ENCODE measurements at places on chromosomes 16 and 17.

GRCh38 chr17:58043221-58044181, 36.5 kb upstream of the SRSF1 start:
- no peak overlapping the region for H3K4me3 ChIP-seq
- no peaks in the 10 kb centered on the region for H3K27me3 ChIP-seq
- H3K4me1 ChIP-seq = no peaks in the 10 kb centered on the region

DNA sequence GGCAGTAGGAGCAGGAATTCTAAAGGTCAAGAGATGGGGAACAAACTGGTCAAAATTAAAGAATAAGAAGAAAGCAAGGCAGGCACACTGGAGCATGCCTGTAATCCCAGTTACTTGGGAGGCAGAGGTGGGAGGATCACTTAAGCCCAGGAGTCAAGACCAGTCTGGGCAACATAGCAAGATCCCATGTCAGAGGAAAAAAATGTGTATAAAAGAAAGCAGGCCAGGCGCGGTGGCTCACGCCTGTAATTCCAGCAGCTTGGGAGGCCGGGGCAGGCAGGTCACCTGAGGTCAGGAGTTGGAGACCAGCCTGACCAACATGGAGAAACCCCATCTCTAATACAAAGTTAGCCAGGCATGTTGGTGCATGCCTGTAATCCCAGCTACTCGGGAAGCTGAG, 43.9 kb downstream of the ZNF207 start:
- H3K27me3 ChIP-seq = no peaks in the 10 kb centered on the region
- peaks cover 4% of the 10 kb centered on the region for H3K4me1 ChIP-seq
- no peak overlapping the region for H3K4me3 ChIP-seq
- peaks cover 3% of the 10 kb centered on the region for H3K36me3 ChIP-seq
- DNase-seq = no peak

DNA sequence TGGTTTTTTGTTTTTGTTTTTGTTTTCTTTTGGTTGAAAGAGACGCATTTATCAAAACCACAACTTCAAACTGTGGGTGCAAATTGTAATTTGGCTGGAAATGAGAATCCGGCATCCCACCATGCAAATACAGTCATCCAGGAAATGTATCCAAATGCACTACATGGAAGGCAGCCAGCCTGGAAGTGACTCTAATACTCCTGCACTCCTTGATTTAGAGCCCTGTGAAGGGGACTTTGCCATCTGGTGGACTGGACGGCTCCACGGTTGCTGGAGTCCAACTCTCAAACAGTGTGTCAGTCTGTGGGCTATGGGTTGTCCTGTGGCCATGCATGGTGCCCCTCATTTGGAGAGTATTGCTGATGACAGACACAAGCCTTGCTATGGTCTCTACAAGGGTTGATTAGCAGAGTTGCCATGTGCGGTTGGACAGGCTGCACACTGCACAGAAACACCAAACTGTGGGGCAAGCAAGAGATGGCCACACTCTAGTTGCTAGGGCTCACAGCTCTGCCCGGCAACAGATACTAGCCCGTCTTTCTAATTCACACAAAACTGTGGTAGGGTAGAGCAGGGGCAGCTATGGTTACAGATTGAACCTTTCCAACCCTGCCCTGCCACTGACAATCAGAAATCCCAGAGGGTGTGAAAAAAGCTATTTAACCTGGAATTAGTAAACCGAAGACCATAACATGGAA, 62.4 kb downstream of the VAT1L start:
- peak; percentile 51 for DNase-seq
- no peak overlapping the region for H3K4me3 ChIP-seq
- no peaks in the 10 kb centered on the region for H3K27me3 ChIP-seq
- H3K4me1 ChIP-seq = no peaks in the 10 kb centered on the region

DNA sequence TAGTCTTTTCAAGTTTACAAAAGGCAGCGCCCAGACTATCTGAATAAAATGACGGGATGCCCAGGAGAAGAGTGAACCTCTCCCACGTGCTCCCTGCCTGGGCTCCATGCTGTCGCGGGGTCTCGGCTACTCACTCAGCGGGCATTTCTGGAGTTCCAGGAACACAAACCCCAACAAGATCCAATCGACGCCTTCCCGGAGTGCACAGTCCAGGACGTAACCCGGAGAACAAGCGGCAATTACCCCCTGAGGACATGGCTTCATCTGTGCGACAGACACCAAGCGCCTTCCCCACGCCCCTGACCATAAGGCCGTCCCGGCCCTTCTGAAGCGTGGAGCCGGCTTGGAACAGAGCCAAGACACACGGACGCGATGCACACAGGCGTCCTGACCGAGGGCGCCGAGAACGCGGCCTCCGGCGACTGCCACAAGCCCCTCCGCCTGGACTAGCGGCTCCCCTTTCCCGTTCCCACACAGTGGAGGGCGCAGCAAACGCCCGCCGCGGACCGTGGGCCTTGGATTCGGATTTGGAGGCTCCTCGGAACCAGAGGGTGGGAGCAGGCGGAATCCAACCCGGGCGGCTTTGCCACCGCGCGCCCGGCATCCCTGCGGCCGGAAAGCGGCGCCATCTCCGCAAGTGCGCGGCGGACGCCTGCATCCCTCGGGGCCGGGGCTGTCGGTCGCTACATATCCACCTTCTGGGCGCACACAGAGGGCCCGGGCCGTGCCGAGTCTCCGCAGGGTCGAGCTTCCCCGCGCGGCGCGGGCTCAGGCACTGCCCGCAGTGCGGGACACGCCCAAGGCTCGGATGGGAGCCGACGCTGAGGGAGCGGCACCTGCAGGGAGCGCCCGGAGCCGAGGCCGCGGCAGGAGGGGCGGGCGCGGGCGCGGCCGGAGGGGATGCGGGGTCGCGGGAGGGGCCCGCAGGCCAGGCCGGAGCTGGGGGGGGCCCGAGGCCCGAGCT, 725 bp downstream of the ABCA3 start:
- peaks cover 48% of the 10 kb centered on the region for H3K27me3 ChIP-seq
- no peaks in the 10 kb centered on the region for H3K4me1 ChIP-seq
- no peaks in the 10 kb centered on the region for H3K36me3 ChIP-seq
- DNase-seq = peak; percentile 24
- H3K27ac ChIP-seq = no peak overlapping the region

- no peak for DNase-seq
- peaks cover 13% of the 10 kb centered on the region for H3K4me1 ChIP-seq
- peaks cover 9% of the 10 kb centered on the region for H3K36me3 ChIP-seq
- H3K27me3 ChIP-seq = no peaks in the 10 kb centered on the region
Observed at GRCh38 chr16:27231692-27232060, 28.4 kb downstream of the KDM8 start.

DNA sequence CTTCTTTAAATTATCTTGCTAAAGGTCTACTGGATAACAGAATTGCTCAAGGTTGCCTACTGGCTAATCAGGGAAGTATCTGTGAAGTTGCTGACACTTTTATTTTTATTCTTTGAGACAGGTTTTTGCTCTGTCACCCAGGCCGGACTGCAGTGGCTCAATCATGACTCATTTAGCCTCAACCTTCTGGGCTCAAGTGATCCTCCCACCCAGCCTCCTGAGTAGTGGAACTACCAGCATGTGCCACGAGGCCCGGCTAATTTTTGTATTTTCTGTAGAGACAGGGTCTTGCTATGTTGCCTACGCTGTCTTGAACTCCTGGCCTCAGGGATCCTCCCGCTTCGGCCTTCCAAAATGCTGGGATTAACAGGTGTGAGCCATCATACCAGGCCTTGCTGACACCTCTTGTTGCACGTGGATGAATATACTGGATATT, 43.1 kb downstream of the GLG1 start:
- H3K4me1 ChIP-seq = peaks cover 30% of the 10 kb centered on the region
- no peak for DNase-seq
- H3K4me3 ChIP-seq = no peak overlapping the region
- H3K27ac ChIP-seq = no peak overlapping the region
- no peaks in the 10 kb centered on the region for H3K27me3 ChIP-seq
- no peaks in the 10 kb centered on the region for H3K36me3 ChIP-seq

DNA sequence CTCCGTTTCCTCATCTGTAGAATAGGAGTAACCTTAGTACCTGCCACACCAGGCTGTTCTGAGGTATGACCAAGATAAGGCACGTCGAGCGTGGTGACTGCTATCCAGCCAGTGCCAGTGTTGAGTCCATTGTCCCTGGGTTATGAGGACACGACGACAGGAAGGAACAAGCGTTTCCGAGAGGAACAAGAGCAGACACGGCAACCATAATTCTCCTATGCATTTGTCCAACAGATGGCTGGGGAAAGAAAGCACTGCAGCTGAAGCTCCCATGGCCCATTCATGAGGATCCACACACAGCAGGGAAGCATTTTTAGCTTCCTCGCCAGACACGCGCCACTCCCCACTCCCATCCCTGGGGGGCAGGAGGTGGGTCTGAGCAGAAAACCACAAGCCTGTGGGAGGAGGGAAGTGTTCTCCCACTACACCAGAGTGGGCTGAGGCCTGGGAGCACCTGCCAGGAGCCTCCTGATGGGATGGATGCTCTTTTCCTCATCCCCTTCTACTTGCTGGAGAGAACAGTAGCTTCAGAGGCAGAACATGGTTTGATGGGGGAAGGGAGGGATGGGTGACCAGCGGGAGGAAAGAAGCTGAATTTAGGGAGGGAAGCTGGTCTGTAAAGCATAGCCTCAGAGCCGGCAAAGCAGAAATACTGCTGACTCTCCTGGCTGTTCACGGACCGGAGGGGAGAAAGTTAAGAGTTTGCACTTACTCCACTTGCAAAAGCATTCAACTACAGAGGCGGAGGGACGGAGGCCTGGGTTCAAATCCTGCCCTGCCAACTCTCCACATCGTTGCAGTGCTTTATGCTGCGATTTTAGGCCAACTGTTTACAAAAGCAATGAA, 2.7 kb downstream of the COTL1 start:
- no peaks in the 10 kb centered on the region for H3K27me3 ChIP-seq
- DNase-seq = no peak
- H3K4me3 ChIP-seq = no peak overlapping the region

GRCh38 chr16:53922807-53923571, 219.0 kb downstream of the FTO start:
- no peaks in the 10 kb centered on the region for H3K36me3 ChIP-seq
- peaks cover 7% of the 10 kb centered on the region for H3K27me3 ChIP-seq
- H3K27ac ChIP-seq = no peak overlapping the region
- no peak overlapping the region for H3K4me3 ChIP-seq
- H3K4me1 ChIP-seq = peaks cover 13% of the 10 kb centered on the region

- H3K27me3 ChIP-seq = no peaks in the 10 kb centered on the region
- peaks cover 6% of the 10 kb centered on the region for H3K4me1 ChIP-seq
- H3K27ac ChIP-seq = no peak overlapping the region
Observed at GRCh38 chr17:57869617-57870282, 19.9 kb upstream of the MRPS23 start.

- H3K4me3 ChIP-seq = no peak overlapping the region
- H3K27ac ChIP-seq = no peak overlapping the region
- H3K4me1 ChIP-seq = peaks cover 6% of the 10 kb centered on the region
- no peaks in the 10 kb centered on the region for H3K27me3 ChIP-seq
- no peaks in the 10 kb centered on the region for H3K36me3 ChIP-seq
Observed at GRCh38 chr17:12744298-12744697, 45.0 kb upstream of the ARHGAP44 start.

DNA sequence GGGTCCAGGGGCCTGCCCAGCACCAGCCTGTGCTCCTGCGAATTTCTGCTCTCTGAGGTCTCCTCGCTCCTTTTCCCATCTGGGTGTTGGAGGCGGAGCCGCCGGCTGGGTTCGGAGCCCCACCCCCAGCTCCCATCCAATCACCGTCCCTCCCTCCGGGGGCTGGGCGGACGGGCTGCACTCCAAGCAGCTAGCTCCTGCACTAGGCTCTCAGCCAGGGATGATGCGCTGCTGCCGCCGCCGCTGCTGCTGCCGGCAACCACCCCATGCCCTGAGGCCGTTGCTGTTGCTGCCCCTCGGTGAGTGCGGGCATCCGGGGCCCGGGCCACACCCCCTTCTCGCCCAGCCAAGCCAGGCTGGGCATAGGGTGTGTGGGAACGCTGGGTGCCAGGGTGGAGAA, at the start of gene NRN1L:
Gene NRN1L (plus strand): TSS at position 202 of the 400 bp plus-strand sequence. CDS start 19 bp downstream, at position 221.
- peaks cover 11% of the 10 kb centered on the region for H3K4me1 ChIP-seq
- peak; percentile 94 for DNase-seq
- H3K27ac ChIP-seq = peak within 1 kb of the TSS; percentile 36

DNA sequence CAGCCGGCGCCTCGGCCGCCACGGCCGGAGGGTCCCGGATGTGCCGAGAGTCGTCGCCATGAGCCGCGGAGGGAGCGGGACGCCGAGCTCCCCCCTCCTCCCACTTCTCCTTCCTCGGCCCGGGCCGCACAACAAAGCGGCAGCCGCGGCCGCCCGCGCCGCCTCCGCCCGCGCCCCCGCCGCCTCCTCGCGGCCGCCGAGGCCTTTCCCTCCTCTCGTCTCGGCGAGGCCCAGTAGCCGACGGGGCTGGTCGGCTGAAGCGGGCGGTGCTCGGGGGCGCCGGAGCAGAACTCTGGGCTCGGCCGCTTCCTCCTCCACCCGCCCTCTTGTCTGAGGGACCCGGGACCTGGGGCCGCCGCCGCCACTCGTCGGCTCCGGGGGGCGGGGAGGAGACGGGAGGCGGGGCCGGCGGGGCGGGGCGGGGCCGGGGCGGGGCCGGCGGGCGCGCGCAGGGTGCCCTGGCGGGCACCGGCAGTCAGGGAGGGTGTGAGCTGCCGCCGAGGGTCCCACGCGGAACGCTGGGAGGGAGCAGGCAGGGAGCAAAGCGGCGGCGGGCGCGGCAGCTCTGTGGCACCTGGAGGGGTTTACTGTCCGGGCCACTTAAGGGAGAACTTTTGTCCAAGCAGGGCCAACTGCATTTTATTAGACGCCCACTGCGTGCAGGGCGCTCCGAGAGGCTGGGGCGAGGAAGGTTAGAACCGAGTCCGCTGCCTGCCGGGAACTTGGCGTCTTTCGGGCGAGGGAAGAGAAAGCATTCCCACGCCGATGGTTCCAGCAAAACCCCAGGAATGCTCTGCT, at the start of gene SMURF2:
Gene SMURF2 (minus strand): TSS at position 332 of the 798 bp plus-strand sequence. CDS start 427 bp downstream, outside the sequence.
- H3K4me3 ChIP-seq = peak within 1 kb of the TSS; percentile 84
- H3K27ac ChIP-seq = peak within 1 kb of the TSS; percentile 97
- peak; percentile 77 for DNase-seq
- H3K36me3 ChIP-seq = no peaks in the 10 kb centered on the region
- no peaks in the 10 kb centered on the region for H3K4me1 ChIP-seq

DNA sequence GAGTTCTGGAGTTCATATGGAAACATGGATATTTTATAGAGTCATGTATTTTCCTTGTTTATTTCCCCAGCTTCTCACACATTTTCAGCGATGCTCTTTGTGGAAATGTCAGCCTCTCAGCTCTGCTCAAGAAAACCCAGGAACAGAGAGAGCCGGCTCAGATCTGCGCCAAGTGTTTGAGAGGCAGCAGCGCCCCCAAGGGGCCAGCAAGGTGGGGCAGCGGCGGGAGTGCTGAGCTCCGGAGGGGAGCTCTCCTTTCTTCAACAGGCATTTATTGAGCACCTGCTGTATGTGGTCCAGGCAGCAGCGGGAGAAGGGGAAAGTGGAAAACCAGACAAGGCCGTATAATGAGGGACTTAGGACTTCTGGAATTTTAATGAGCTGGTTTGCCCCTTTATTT, 421.1 kb upstream of the C16orf82 start:
- H3K4me1 ChIP-seq = no peaks in the 10 kb centered on the region
- H3K27me3 ChIP-seq = no peaks in the 10 kb centered on the region
- no peak overlapping the region for H3K27ac ChIP-seq
- DNase-seq = no peak
- H3K4me3 ChIP-seq = no peak overlapping the region
- H3K36me3 ChIP-seq = no peaks in the 10 kb centered on the region

GRCh38 chr17:33260638-33261037, 32.5 kb downstream of the ASIC2 start:
- H3K27me3 ChIP-seq = no peaks in the 10 kb centered on the region
- no peaks in the 10 kb centered on the region for H3K4me1 ChIP-seq
- H3K36me3 ChIP-seq = no peaks in the 10 kb centered on the region
- H3K4me3 ChIP-seq = no peak overlapping the region

All from lung (tissue), 17 donors.